BJ (cell line): ENCODE measurements at places on chromosomes 7 and 10.

- no peak for DNase-seq
Measured at GRCh38 chr7:55438085-55438756, 73.1 kb downstream of the LANCL2 start.

DNA sequence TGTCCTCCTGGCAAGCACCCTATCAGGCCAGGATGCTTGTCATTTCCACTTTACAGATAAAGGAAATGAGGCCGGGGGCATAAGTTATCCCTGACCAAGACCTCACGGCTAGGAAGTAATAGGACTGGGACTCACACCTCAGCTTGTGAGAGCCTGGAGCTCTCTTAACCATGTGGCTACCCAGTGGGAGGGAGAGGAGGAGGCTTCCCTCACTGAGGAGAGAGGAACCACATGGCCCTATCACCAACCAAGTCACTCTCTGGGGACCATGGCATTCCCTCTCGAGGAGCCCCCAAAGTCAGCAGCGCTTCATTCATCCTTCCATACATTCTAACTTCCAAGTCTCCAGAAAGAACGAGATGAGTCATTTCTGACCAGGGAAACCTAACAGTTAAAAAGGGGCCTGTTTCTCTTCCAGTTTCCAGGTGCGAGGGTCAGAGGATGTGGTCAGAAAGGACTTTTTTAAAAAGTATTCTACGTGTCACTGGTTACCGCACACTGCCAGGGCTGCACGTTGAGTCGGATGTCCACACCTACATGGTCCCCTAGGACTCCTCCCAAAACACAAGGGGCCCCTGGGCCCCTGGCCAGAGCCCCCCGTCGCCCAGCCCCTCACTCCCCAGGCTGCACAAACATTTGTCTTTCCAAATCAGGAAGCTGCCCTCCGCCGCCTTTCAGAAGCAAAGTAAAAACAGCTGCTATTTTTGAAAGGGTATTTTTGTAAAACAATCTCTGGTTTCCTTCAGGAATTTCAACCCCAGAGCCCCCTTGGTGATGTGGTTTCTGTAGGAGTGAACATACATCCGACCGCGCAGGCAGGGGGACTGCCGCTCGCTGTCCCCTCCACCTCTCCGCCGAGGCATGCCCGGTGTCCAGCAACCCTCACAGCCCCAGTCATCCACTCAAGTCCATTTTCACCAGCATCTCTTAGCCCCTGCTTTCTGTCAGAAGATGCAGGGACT lies 128.2 kb upstream of the CHST15 start:
- DNase-seq, result no peak

DNA sequence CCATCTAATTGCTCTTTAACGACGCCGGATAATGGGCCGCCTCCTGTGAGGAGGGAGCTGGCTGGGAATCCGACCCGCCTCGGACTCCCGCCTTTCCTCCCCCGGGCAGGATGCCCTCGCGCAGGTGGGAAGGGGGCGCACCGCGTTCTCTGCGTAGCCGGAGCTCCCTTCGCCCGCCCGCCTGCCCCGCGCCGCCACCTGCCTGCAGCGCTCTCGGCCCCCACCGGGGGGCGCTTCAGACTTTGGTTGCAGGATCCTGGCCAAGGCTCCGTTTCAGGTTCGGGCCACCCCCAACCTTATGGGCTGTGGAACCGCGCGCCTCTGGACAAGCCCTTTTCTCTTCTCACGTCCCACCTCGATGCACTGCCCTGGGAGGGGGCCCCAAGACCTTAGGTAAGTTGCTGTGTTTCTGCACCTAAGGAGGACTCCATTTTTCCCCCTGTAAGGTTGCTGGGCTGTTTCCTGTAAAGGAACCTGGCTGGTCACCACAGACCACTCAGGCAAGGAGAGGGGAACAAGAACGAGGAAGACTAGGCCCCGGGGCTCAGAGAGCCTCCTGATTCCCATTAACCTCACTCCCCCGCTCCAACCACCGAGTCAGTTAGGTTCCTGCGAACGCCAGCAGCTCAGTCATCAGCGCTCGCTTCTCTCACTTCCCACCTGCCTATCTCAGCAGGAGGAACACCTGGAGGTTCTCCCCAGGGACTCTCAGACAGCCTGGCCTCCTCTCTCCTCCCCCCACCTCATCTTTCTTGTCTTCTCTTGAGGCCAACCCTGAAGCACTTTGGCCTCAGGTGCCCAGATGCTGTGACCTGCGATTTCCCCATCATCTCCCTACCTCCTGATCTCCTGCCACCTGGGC lies 11.3 kb upstream of the KAZALD1 start:
- no peak for DNase-seq

DNA sequence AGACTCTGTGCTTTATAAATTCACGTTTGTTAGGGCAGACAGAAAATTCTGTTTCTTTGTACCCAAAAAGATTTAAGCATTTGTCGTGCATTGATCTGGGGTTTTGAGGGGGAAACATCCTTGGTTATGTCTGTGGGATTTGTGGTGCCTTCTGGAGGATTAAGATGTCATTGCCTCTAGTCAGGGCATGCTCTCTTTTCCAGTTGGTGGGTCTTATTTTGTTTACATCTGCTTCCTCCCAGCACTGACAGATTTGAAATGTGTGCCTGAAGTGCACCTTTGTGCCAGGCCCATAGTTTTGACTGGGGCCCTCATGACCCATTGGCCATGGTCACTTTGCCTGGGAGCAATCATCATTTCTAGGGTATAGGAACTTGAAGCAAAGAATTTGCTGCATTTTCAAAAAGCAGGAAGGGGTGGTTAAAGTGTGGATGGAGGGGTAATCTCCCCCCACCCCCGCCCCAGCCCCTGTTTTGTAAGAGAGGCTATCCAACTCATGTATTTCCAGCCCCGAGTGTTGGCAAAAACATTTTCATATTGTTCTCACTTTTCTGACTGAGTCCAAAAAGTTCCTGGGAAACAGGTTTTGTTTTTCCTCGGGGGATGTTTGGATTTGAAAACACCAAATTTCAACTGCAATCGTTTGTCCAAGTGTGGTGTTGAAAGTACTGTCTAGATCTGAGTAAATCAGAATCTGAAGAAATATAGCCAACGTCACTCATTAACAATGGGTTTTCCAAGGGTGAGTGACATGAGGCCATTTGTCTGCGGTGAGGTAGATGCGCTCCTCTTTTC lies 388.2 kb upstream of the GALNT17 start:
- no peak for DNase-seq

- DNase-seq, result no peak
Measured at GRCh38 chr7:43083106-43083505, 29.3 kb upstream of the HECW1 start.

GRCh38 chr7:4712281-4713182 lies 30.4 kb downstream of the FOXK1 start:
- peak; percentile 53 for DNase-seq

- DNase-seq, result no peak
Measured at GRCh38 chr7:33079763-33080690, 17.5 kb upstream of the NT5C3A start.

DNA sequence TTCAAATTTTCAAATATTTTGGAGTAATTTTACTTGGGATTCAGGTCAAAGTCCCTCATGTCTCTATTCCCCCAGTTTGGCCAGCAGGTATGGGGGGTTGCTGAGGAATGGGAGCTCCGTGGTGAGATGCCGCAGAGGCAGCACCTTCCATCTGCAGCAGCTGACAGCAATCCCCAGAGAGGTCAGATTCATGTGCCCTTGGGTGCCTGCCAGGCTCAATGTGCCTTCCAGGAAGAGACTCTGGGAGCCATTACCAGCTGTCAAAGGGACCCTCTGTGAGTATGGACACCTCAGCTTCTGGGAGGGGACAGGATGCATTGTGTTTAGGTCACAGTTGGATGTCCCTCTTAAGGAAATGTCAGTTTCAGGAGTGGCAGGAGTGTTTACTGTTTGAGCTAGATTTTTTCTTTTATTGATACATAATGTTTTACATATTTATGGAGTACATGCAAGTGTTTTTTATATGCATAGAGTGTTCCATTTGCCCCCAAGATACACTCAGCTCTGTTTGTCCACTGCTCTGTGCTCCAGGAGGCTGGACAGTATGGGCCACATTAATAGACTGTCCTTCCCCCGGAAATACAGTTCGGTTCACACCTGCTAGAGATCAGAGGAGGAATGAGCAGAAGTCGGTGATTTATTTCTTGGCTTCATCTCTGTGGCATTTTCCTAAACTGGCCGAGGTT lies 75.3 kb upstream of the GRB10 start:
- DNase-seq, result no peak

GRCh38 chr7:149873970-149874643 lies 338 bp downstream of the ATP6V0E2 start:
- DNase-seq, result no peak

DNA sequence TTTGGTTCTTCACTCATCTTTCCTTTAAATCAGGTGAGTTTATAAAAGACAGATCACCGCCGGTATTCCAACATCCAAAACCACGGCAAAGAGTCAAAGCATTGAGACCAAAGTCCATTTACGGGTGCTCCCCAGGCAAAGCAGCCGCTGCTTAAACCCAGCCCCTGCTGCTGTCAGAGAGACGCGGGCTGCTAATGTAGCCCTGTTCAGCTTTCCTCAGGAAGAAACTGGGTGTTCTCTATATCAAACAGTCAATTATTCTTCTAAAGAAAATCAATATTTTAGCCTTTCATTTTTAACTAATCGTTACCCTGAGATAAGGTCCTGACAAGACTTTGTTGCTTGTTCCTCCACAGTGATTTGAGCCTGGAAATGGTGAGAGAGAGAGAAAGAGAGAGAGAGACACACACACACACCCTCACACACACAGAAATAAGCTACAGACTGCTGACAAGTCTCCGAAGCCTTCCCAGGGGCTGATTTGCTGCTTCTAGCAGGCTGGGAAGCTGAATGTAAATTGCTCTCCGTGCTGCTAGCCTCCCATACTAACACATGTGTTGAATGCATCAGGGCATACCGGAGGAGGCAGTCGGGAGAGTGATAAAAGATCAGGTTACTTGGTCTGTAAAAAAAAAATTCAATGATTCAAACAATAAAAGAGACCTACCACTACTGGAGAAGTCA lies 183.0 kb upstream of the ANK3 start:
- peak; percentile 5 for DNase-seq

DNA sequence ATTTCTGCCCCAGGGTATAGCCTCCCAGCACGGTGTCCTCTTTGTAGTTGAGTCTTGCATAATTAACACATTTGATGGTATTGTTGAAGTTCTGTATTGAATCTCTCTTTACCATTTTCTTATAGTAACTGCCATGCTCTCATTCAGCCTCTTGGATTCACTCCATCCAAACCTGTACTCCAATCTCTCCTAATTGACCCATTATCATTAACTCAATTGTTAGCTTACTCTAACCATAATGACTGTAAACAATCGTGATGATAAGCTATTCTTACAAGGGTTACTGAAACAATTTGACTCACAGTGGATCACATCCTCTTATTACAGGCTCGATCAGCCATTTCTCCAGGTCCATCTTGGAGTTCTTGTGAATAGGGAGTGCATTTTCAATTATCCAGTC lies 191.9 kb upstream of the AGK start:
- DNase-seq, result no peak

DNA sequence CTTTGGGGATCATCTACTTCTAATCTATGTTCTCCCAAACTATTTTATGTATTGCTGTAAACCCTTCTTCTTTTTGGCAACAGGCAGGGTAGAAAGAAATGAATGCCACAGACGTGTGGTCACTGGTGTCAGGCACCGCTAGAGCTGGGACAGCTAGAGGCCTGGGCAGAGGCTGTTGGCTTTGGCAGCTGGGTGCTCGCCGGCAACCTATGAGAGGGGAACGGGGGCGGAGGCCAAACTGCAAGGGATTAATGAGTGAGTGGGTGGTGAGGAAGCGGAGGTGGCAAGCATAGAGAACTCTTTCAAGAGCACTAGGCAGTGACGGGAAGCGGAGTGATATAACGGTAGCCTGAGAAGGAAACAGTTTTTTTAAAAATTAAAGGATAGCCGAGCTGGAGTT lies 78.5 kb downstream of the CREB5 start:
- DNase-seq, result no peak

DNA sequence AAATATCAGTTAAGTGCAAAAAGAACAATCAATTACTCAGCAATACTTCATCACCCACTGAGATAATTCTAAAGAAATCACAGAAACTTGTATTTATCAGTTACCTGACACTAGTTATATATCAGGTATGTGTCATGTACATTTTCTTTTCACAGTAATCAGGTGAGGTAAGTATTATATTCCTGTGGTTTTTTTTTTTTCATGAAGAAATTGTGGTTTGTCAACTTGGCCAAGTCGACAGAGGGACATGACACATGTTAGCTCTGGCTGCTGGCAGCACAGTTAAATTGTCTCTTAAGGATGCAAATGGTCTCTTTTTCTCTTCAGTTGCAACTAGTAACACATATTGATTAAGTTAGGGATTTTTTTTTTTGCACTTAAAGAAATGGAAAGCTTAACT lies 13.7 kb upstream of the GPR141 start:
- DNase-seq, result no peak
